CD4-positive, alpha-beta memory T cell (primary cell): ENCODE measurements at places on chromosomes 1 and 21.
A peak's percentile ranks its signal among the peaks of the same experiment; 100 is the strongest.

DNA sequence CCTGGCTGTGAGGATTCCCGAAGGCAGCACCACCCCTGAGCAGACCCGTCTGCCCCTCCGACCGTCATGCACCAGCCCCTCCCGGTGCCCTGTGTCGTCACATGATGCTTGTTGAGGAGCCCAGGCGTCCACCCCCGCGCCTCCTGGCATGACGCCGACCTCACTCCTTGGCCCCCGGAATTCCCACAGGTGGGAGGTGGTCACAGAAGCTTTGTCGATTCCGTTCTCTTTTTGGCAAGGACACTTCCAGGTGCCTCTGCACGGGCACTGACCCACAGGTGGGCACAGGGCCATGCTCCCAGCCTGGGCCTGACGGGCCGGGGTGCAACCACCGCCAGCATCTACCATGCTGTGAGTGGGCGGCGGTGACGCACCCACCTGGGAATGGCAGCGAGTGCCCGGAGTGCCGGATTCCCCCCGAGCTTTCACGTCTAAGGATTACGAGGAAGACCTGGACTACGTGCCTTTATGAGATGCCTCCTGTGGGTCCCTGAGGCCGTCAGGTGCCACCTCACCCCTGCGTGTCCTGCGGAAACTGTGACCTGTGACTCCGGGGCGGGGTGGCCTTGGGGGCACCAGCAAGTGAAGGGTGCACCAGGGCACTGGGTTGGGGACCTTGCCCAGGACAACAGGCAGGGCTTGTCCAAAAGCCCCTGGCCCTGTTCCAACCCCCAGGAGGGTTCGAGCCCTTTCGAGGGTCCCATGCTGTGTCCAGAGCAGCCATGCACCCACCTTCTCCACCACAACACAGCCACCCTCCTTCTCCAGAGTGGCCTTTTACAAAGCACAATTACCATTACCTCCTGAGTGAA, 31.4 kb upstream of the COL6A1 start:
- no peak for DNase-seq

GRCh38 chr1:8962812-8963530, 17.3 kb downstream of the CA6 start:
- DNase-seq: no peak

DNA sequence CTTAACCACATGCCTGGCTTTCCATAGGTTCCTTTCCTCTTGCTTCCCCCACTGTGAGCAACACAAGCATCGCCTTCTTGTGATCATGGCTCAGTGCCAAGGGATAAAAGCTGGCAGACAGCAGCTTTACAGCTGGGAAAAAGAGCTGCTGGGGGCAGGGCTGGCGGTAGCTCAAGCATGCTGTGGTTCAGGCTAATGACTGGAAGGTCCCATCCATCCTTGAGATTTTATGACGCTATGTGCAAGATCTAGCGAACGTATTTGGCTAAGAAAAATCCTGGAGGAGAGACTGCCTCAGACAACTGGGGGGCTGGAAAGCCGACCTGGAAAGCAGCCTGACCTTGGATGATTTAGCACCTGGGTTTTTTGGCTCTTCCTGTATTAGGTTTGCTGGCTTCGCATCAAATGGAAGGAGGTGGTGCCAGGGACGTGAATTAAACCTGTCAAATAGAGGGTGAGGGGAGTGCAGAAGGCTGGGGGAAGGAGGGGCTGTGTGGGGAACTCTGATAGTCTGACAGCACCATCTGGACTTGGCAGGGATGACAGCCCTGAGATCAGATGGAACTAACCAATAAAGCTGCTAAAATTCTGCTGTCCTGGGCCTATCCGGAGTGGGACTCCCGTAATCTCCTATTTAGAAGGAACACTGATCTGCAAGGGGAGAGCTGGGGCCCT, 34.8 kb downstream of the ZMYND12 start:
- no peak for DNase-seq

- no peak for DNase-seq
Measured at GRCh38 chr21:31830701-31831100, 42.1 kb upstream of the HUNK start.

GRCh38 chr1:109208836-109209463, 4.8 kb upstream of the SARS1 start:
- DNase-seq: no peak

DNA sequence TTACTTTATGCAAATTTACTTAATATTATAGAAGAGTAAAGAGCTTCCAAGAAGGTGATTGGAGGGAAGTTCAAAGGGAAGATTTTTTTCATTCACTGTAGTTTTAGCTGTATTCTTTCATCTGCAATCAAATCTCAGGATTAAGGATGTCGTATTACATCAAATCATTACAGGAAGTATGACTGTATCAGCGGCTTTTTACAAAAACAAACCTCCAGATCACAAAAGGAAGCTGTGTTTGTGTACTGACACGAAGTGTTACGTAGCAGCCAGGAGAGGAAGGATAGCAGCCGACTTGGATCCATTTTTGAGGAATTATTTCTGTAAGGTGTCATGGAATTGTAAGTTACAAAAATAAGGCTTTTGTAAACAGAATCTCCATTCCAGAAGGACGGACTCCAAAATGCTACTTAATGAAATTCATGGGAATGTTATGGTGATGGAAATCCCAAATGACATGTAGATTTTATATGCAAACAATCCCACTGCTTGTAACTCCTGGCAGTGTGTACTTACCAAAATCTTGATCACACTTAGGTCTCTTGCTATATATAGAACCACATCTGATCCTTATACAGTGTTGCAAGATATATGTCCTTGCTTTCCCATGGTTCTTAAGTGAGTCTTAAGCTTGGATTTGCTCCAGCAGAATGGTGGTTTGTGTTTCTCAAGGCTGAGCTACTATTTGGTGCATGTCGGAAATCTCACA, 49.8 kb downstream of the KCNJ15 start:
- peak; percentile 27 for DNase-seq

DNA sequence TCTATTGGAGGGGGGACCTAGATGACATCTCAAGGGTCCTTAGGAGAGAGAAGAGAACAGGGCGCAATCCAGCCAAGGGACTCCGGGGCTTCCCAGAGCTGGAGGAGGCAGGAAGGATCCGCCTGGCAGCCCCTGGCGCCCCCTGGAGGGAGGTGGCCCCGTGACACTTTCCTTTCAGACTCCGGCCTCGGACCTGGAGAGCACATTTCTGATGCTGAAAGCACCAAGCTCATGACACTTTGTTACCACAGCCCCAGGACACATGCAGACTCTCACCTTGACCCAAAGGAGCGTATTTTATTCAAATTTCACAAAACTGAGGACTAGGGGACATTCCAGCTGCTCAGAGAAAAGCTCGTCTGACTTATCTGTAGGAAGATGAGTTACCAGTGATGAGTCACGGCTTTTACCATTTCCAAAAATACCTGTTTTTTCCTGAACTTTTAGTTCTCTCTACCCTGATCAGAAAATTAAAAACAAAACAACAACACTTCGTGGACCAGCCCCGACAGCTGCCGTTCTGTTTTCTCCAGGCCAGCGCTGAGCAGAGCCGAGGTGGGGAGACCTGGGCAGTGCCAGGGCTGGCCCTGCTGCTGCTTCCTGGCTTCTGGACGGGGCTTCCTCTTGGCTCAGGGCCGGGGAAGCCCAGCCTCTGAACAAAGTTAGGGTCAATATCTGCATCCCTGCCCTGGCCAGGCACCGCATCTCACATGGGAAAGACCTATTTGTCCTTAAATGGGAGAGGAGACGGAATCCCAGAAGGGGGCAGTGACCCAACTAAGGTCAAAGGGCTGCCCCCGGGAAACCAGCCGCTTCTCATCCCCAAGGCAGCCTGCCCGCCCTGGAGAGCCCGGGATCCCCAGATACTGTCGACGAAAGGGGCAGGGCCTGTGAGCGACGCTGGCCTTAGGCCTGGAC, 21.6 kb upstream of the POFUT2 start:
- peak; percentile 18 for DNase-seq

DNA sequence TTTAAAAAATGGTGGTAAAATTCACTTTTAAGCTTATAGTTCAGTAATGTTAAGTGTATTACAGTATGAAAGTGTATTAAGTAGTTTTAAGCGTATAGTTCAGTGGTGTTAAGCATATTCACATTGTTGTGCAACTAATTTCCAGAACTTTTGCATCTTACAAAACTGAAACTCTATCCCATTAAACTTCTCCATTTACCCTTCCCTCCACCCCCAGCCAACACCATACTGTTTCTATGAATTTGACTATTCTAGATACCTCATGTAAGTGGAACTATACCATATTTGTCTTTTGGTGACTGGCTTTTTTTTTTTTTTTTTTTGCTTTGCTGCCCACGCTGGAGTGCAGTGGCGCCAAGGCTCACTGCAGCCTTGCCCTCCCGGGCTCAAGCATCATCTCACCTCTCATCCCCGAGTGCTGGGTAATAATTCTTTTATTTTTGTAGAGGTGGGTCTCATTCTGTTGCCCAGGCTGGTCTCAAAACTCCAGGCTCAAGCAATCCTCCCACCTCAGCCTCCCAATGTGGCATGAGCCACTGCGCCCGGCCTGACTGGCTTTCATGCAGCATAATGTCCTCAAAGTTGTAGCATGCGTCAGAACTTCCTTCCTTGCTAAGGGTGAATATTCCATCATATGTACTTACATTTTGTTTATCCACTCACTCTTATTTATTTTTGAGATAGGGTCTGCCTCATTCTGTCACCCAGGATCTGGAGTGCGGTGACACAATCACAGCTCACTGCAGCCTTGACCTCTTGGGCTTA, 45.1 kb upstream of the BMP8B start:
- DNase-seq: no peak

- no peak for DNase-seq
Measured at GRCh38 chr21:16455526-16455925, 725.7 kb downstream of the USP25 start.

DNA sequence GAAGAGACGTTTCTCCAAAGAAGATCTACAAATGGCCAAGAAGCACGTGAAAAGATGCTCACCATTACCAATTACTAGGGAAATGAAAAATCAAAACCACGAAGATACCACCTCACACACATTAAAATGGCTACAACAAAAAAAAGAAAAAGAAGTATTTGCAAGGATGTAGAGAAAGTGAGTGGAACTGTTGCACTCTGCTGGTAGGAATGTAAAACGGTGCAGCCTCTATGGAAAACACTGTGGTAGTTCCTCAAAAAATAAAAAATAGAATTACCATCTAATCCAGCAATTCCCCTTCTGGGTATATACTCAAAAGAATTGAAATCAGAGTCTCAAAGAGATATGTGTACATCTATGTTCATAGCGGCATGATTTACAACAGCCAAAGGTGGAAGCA, 115.4 kb upstream of the EDN2 start:
- DNase-seq: no peak

DNA sequence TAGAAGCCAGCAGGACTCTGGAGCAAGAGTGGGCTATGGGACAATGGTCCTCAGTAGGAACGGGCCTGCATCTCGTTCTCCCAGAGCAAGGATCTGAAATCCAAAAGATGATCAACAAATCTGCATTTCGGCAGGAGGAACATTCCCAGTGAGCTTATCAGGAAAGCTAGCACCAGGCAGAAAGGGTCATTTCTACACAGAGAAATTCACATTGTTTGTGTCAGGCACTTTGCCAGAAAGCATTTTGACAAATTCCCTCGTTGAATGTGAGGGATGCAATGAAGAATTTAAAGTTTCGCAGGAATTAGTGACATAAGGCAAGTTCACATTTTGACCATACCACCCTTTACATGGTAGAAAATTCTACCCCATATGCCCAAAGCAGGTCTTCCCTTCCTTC, 31.6 kb upstream of the ETS2 start:
- no peak for DNase-seq

DNA sequence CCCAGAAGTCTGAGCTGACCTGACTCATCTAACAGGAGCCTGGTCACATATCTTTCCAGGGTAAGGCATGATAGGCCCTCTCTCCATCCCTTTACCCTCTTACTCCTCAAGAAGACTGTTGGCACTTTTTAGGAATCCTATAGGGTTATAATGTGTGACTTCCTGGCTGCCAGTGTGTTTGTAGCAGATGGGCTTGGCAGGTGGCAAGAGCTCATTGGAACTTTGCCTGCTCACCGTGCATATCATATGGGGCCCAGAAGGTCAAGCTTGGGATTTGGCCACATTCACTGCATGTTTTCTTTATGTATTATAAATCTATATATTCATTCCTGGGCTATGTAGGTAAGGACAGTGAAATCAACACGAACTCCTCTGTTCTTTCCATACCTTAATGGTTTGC, 5.2 kb downstream of the KAZN start:
- no peak for DNase-seq

- DNase-seq: peak; percentile 47
Measured at GRCh38 chr1:64686828-64687724, 57.8 kb upstream of the RAVER2 start.

DNA sequence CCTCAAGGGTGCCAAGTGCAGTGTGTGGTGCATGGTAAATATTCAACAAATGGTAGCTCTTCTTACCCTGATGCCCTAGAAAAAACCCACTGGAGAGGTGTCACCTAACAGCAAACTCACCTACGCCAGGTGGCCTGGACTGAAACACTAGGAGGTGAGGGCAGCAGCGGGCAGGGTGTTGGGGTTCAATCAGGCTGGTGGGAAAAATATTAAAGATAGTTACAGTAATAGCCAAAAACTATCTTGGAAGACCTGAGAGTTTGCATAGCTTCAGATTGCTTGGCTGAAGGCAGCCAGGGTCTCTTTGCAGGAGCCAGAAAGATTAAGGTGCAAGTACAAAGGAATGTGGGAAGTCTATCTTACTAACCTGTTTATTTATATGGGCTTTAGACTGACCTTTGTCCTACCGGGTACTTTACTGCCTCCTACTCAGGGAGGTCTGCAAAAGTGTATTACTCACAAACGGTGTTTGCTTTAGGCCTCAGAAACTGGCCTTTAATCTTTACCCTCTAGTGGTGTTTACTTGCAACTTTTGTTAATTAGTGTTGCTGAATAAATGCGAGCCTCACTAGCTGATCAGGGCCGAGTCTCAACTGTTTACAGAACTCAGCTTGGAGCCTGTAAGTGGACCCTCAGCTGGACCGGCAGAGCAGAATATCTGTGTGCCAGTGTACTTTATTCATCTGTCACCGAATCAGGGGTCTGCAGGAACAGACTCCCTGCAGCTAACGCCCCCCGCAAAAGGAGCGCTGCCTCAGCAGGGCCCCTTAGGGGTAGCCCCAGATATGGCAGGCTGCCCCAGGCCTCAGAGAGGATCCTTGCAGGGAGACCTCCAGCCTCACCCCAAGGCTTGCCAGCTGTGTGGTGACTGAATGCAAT, 63.9 kb downstream of the SYF2 start:
- DNase-seq: no peak
